ENCODE measurements at places on chromosomes 3 and 15.

- no peak for DNase-seq
Observed at GRCh38 chr15:91780387-91780786, 73.1 kb upstream of the SLCO3A1 start.

DNA sequence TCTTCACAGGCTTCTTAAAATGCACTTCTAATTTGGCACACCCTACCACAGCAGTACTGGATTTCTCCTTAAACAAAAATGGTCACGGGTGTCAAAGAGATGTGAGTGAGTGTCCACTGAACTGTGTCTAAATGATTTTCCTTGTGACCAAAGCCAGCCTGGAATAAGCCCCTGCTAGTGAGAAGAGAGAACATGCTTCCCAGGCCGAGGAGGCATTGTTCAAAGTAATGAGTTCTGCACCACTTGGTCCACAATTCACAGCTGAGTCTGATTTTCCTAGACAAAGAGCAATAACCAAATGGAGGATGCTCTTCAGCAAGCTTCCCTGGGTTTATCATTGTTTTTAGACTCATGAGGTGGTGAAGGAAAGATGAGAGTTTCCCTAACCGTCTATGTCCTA, 3.8 kb downstream of the PLCH1 start:
- no peak for DNase-seq

DNA sequence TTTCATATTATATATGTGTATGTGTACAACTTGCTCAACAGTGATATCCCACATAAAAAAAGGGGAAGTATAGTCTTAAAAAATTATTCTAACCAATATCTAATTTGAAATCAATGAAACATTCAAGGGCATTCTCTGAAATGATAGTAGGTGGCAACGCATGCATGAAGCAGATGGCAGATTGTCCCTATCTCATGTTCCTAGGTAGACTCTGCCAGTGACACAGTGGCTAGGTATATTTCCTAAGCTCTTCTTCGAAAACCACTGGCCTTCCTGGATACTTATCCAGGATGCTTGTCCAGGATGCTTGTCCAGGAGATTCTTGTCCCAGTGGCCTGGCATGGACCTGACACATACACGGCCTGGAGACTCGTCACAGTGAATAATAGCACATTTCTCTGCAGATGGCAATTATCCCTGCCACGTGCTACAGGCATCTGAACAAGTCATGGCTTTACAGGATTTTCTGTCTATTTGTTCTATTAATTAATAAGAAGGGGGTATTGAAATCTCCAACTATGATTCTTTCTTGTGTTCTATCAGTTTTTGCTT, 54.9 kb downstream of the OCA2 start:
- no peak for DNase-seq

- no peak for DNase-seq
Observed at GRCh38 chr15:73626072-73626471, 7.1 kb downstream of the NPTN start.

DNA sequence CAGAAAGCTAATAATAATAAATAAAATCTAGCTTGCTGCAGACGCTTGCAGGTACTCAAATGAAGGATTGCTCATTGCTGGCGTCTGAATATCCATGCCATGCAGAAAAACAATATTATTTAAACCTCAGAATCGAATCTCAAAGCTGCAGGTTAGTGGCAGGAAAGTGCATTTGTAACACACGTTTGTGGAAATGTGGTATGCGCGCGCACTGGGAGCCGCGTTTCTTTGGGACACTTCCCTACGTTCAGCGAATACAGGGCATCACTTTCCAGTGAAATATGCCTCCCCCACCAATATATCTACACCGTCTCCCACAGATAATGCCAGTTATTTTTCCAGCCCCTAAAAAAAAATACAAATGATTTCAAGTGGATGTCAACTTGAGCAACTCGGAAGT, 37.1 kb downstream of the ZIC4 start:
- no peak for DNase-seq

DNA sequence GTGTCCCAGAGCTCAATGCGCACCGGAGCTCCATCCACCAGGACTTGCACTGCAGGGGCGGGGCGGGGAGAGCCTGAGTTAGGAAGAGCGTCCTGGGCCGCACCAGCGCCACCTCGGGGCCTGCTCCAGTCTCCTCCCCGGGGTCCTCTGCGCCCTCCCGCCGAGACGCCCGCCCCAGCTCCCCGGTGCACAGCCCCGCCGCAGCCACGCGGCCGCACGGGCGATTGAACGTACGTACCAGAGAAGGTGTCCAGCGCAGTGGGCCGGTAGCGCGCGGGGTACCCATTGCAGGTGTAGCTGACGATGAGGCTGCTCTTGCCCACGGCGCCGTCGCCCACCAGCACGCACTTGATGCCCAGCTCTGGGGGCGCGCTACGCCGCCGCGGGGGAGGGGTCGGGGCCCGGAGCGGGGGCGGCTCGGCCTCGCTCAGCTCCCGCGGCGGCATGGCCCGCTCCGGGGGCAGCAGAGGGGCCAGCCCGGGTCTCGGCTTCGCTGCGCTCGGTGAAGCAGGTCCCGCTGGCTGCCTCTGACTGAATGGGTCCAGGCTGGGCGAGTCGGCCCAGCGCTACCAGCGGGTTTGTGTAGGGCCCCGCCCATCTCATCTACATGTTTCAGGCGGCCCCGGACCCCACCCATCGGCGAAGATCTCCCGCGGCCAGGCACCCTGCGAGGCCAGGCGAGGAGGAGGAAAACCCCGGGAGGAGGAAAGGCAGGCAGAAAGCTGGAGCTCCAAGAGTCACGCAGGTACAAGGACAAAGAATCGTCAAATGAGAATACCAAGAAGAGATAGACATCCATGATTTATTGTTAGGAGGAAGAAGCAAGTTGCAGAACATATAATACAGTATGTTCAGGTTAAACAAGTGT, at the start of gene RHOV:
RHOV (minus strand) TSS at position 541 of the 868 bp plus-strand sequence; CDS start at position 446, 95 bp downstream.
- DNase-seq = peak; percentile 18

DNA sequence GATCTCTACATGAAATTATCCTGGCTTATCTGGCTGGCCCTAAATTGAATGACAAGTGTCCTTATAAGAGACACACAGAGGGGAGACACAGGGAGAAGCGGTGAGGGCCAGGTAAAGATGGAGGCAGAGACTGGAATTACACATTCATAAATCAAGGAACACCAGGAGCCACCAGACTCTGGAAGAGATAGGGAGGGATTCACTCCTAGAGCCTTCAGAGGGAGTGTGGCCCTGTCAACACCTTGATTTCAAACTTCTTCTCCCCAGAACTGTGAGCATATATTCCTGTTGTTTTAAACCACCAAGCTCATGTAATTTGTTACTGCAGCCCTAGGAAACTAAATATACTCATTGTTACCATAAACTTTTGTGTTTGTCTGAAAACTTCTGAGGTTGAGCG, 193.7 kb downstream of the THRB start:
- DNase-seq = no peak

DNA sequence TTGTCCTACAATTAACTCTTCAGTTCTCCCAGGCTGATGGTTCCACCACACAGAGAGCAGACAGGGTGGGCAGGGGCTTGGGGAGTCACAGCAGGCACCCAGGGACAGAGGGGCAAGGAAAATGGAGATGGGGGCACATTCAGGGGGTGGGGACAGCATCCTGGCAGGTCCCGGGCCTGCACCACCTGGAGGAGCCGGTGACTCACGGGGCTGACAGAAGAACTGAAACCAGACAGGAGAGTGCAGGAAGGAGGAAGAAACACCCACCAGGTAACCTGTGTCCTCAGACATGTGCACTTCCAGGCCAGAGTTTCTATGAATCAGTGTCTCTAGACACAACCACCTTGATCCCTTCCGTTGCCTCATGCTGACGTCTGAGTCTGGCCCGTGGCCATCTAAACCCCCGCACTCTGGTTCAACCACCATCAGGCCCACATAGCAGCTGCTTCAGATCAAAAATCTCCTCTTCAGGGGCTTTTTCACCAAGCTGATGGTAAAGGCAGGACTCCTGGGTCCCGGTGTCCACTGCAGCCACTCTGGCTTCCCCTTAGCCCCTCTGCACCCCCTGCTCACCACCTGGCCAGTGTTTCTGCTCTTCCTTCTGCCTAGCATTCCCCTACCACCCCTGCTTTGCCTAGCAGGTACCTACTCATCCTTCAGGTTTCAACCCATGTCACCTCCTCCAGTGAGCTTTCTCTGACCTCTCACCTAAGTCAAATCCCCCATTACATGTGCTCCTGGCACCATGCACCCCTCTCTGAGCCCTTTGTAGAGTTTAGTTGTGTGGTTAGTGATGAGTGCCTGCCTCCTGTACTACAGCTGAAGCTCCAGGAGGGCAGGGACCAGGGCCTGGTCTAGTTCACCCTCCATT, 16.5 kb upstream of the CYP11A1 start:
- DNase-seq = no peak

GRCh38 chr3:169940470-169941181, 26.0 kb upstream of the SEC62 start:
- DNase-seq = peak; percentile 3

GRCh38 chr15:29410338-29410737, 140.7 kb upstream of the NSMCE3 start:
- no peak for DNase-seq

GRCh38 chr3:132553826-132554225, 43.2 kb upstream of the ACKR4 start:
- DNase-seq = no peak

DNA sequence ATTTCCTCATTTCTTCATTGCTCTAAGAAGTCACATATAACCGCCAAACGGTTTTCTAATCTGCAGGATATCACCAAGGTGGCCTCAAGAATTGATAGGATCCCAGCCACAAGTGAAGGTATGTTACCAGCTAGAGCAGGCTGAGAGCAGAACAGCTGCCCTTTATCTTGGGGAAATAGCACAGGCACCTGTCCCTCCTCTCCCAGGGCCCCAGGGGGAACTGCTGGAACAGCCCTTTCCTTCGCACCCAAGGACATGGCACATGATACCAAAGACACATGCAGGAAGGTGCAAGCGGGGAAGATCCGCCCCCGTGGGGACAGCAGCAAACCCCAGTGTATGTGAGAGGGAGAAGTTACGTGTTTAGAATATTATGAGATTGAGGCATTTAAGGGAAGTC, 35.3 kb downstream of the HOMER2 start:
- no peak for DNase-seq

All from stimulated activated naive CD4-positive, alpha-beta T cell (primary cell).